ENCODE measurements at places on chromosomes 12 and 14.

DNA sequence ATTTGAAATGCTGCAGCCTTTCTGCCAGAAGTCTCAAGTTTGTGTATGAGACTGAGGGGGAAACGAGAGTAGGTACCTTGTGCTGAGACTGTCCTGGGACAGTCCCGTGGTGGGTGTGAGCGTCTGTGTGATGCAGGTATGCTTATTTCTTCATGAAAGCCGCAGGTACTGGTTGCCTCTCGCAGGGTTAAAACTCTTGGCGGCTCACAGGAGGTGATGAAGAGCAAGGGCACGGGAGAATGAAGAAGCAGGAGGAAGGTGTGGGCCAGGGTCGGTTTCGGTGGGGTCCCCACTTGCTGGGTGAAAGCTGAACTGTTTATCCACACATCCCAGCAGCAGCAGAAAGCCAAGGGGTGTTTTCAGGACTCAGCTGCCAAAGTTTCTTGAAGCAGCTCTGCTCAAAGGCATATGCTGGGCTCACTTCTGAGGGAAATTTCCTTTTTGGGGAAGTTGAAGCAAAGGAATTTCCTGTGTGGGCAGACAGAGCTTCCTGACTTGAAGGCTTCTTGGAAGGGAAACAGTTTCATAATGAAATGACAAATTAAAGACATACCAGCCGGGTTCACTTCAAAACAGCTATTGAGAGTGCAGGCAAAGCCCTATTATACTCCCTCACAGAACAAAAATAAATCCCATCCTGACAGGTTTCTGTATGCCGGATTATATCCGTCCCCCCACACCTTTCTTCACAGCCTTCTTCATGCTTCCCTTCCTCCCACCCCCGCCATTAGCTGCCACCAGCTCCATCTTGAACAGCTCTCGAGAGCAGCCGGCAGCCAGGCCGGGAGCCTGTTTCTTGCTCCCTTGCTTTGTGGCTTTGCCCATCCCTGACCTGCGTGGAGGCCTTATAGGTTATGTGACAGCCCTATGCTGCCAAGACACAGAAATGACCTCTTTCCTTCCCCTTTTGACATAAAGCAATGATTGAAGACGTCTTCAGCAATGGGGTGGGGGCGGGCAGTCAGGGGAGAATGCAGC is 116.6 kb downstream of the ETV6 start:
- no peak for DNase-seq

- no peak for DNase-seq
These were observed 89.7 kb downstream of the GLT1D1 start for GRCh38 chr12:128942960-128943477.

- no peak for DNase-seq
These were observed 183.0 kb downstream of the SLC15A5 start for GRCh38 chr12:16094437-16094836.

DNA sequence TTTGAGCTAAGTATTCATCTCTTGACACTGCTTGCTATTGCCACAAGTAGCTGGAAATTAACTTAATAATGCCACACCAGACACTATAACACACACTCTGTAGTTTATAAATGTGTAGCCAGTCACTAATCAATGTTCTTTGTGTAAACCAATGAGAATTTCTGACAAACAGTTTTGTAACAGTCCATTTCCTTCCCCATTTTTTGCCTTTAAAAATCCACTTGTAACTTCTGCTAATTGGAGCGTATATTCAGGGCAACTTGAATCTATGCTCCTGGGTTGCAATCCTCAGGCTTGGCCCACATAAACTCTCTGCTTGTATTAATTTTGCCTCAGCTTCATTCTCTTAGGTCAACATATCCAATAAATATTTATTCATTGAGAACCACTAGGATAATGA is 125.0 kb upstream of the DHRS4 start:
- DNase-seq: no peak

DNA sequence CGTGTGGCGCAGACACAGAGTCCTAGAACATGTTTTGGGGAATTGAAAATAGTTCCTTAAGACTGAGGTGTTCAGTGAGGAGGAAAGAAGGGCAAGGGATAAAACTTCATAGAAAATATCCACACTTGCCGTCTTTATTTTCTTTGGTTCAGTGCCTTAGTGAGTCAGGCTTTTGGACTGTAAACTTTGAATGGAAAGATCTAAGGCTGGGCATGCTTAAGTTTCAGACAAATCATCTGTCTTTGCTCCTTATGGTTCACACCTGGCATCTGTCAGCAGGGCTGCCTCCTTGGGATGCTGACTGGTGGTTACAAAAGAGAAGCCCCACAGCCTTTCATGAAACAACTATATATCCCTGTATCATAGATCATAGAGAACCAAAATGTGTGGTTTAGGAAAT is 136.3 kb upstream of the PRICKLE1 start:
- no peak for DNase-seq

DNA sequence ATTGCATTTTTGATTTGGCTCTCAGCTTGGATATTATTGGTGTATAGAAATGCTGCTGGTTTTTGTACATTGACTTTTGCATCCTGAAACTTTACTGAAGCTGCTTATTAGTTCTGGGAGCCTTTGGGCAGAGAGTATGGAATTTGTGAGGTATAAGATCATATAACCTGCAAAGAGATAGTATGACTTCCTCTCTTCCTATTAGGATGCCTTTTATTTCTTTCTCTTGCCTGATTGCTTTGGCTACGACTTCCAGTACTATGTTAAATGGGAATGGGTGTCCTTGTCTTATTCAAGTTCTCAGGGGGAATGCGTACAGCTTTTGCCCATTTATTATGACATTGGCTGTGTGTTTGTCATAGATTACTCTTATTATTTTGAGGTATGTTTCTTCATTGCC is 23.5 kb downstream of the SCFD1 start:
- no peak for DNase-seq

GRCh38 chr14:75242546-75243273 is 35.9 kb upstream of the FOS start:
- no peak for DNase-seq

- no peak for DNase-seq
These were observed 193.7 kb upstream of the HMGA2 start for GRCh38 chr12:65630555-65630954.

- DNase-seq: no peak
These were observed 6.1 kb upstream of the TEP1 start for GRCh38 chr14:20419419-20419818.

DNA sequence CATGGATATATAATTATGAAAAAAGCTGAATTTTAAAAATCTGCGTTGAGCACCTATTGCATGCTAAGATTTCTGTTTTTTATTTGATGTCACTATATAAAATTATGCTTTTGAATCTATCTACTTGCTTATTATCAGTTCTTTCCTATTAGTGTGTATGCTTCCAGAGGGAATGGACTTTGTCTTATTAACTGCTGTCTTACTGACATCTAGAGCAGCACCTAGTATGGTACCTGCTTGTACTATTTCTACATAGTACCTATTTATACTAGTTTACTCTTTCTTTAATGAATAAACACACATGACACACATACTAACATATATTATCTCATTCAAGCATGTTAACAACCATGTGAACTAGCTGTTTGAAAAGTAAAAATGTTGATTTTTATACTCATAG is 38.6 kb upstream of the PIK3C2G start:
- no peak for DNase-seq

DNA sequence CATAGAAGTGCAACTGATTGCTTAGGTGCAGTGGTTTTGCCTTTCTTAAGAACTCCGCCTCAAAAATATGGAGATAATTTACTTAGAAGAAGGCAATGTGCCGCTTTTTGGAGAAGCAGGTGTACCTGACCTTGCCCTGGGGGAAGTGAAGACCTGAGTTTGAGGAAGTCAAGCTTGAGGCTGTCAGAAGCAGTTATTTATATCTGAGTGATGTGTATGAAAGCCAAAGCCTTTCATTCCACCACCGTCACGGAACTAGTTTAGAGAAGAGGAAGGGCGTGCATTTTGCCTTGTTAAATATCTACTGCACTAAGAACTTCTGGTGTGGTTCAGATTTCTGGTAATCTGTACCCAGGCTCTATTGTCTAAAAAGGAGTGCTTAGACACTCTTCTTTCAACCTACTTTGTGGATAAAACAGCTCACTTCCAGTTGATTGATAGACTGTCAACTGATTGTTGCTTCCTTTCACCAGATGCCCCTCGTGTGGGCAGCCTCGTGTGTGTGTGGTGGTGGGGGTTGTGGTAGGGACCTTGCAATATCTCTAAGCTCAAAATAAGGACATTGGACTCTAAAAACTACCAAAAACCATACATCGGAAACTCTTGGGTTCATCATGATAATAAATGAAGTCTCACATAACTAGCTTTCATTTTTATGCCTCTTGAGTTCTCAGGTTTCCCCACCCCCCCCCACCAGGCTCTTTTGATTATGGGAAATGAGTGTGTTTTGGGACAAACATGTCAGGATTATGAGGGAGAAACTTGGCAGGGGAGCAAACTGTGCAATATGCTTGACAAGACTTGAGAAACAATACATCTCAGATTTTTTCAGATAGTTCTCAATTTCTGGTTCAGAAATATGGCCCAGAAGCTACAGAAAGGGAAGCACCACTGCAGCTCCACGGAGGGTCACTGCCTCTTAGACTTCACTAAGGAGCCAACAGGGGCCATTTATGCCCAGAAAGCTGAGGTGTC is 78.6 kb downstream of the ARF6 start:
- no peak for DNase-seq

GRCh38 chr12:552466-552865 is 92.7 kb downstream of the B4GALNT3 start:
- no peak for DNase-seq

- no peak for DNase-seq
These were observed 50.7 kb upstream of the C12orf71 start for GRCh38 chr12:27133022-27133590.

GRCh38 chr14:81122326-81122725 is 98.4 kb downstream of the GTF2A1 start:
- no peak for DNase-seq

GRCh38 chr14:68550338-68550715 is 242.5 kb downstream of the ZFP36L1 start:
- no peak for DNase-seq

- peak; percentile 58 for DNase-seq
These were observed 29.1 kb downstream of the SH2B3 start for GRCh38 chr12:111434680-111435338.

DNA sequence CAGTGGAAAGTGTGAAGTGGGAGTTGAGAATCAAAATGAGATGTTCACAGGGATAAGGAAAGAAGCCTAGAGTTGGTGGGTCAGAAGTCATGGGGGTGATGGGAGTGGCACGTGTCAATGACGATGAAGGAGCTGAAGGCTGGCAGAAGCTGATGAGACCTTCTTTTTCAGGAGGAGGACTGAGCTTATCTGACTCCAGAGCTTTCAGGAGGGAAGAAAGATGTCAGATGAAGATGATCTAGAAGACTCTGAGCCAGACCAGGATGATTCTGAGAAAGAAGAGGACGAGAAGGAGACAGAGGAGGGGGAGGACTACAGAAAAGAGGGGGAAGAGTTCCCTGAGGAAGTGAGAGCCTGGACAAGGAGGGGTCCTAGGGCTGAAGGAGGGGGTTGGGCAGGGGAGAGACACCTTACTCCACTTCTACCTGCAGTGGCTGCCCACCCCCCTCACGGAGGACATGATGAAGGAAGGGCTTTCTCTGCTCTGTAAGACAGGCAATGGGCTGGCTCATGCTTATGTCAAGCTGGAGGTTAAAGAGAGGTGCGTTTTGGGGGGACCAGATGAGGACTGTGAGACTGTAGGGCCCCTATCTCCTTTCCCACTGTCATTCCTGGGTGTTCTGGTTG is 905 bp downstream of the LRRC23 start:
- no peak for DNase-seq

DNA sequence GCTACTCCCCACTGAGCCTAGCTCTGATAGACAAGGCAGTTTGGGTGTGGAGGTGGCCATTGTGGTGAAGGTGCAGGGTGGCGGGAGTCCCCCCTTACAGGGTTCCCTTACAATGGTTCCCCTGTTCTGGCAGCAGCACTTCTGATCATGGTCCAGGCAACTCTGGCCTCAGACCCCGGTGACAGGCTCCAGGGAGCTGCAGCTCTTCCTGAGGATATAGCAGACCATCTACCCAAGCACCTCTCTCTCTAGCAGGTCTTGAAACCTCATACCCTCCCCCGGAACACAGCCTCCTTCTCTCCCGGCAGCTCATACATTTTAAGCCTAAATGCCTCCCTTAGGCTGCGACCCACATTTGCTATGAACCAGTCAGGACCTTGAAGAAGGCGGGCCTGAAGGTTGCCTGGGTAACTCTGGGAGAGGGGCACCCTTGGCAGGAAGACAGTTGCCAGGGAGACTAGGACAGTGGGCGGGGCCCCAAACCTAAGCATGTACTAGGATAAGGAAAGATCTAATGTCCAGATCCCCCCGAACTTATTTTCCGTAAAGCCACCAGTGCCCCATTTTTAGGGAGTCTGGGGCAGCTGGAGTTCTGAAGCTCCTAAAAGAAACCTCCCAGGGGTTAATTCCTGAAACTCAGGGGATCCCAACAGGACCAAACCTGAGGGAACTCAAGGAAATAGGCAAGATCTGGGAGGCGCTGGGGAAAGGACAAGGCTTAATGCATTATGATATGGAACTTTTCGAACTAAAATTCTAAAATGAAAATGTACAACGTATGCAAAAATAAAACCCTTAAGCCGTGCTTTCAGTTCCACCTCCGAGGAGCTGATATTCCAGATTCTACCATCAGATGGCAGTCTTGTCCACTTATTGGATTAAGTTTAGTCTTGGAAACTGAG is 4.5 kb upstream of the GDF11 start:
- peak; percentile 61 for DNase-seq

GRCh38 chr12:93621986-93622385 is 49.5 kb downstream of the SOCS2 start:
- DNase-seq: no peak

DNA sequence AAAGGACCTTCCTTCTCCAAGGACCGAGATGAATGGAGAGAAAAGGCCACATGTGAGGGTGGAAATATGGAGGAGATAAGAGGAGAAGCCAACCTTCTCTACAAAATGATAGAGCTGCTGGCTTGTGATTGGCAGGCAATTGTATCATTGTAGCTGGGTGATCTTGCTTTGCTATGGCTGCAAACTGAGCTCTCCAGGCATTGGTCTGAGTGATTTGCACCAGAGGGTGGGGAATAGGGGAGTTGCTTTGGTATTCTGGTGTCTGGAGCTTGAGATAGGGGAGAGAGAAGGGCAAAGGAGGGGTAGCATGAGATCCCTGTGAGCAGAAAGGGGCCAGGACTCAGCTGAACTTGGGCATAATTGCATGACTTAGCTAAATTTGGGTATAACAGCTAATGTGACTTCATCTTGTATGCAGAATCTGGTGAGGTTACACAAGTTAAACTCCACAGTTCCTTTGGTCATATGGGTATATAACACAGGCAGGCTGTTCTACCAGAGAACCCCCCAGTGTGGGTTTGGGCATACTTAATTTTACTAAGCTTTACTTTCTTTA is 72.0 kb downstream of the FOS start:
- DNase-seq: no peak
